ENCODE measurements at places on chromosomes 6 and 20. TPM values are rescaled to one million over a fixed set of nuclear protein-coding genes. Genes with fewer than 3 reads are reported as not detected.

GRCh38 chr6:104995989-104996617 lies 39.2 kb downstream of the LIN28B start:
- peak; percentile 40 for DNase-seq

GRCh38 chr6:157682856-157683481 lies 140.1 kb upstream of the SNX9 start:
- peak; percentile 42 for DNase-seq

GRCh38 chr6:41887331-41887751 lies 7.8 kb downstream of the USP49 start:
- DNase-seq, result no peak

- no peak for DNase-seq
Observed at GRCh38 chr6:119280668-119281067, 68.9 kb downstream of the MAN1A1 start.

GRCh38 chr6:89887452-89888137 lies 6.7 kb upstream of the GJA10 start:
- DNase-seq, result peak; percentile 5

FILIP1 gene
- total RNA-seq, result 21.1 TPM

BNIP5 gene
- not detected for total RNA-seq

CALHM4 gene
- not detected for total RNA-seq

Measured in dermis blood vessel endothelial cell (primary cell).